Right forelimb (tissue), 1 donor: ENCODE measurements at places on chromosomes 1 and 21.

DNA sequence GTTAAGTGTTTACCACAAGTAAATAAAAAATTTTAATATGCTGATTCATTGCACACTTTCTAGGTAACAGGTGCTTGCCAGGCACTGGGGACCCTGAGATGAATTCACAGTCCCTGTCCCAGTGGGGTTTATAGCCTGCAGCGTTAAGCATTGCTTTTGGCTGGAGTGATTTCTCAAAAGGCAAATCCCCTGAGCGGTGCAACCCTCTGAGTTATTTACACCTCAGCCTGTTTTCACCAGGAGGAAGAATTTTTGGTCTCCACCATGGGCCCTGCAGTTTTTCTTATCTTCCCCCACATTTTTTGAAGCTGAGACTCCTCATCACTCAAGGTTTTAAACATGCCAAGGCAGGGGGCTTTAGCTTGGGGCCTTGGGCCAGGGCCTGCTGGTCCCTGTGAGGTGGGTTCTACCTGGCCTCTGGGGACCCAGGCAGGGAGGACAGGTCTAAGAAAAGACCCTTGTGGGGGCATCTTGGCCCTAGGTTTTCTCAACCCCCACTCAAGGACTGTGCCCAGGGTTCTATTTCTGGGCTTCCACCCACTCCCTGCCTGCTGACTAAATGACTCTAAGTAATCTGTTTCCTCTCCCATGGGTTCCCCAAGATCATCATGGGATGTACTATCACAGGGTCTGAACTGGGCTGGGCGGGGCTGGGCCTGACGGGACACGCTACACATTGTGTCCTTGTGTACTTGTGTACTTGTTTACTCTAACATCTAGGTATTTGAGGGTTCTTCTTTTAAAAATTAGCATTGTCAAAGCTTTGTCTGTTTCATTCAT is 10.2 kb upstream of the CHIT1 start:
- DNase-seq = no peak

DNA sequence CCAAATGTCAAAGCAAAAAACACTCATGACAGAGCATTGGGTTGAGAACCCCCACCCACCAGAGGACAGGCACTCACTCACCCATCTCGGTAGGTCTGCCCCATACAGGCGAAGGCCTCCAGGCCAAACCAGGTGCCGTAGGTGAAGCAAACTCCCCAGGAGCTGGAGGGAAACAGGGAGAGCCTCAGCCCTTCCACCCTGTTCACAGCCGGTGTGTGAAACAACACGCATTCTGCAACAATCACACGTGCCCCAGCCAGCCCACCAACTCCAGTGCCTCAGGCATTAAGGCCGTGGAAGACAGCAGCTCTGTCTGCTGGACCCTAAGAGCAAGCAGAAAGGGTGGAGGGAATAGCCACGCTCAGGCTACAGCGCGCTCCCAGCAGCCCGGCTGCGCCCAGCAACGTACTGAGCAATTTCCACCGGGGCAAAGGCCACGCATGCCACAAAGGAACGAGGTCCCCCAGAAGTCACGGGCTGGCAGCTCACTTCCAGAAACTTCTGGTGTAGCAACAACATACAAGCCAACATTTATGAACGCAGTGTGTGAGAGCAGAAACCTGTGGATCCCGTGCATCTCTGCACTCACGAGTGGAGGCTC is 11.4 kb upstream of the SPATC1L start:
- peak; percentile 20 for DNase-seq

DNA sequence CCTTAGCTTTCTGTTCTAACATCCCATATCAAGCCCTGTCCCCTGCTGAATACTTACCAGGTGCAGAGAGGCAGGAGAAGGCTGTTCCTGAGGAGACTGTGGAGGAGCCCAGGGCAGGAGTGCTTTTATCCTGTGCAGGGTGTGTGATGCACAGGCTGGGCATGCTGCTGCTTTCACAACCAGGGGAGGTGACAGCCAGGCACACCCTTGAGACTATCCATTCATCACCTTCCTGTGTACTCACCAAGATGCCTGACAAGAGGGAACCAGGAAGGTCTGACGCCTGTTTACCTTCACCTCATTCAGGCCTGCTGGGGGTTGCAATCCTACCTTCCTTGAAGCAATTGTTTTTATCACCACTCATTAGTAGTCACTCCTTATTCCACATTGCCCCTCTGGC is at the start of gene LCE3E:
TSS of gene LCE3E (minus strand) at position 100 of the 400 bp plus-strand sequence. CDS start 572 bp downstream, outside the sequence.
- DNase-seq = no peak

GRCh38 chr1:115089420-115090185 is at the start of gene TSPAN2:
Gene TSPAN2, minus strand, starts transcription at chr1:115089503. Its CDS starts 71 bp downstream, at chr1:115089432.
- DNase-seq = no peak

GRCh38 chr1:172402878-172403569 is 17.5 kb upstream of the C1orf105 start:
- DNase-seq = no peak

- no peak for DNase-seq
Observed at GRCh38 chr1:222772996-222773379, 36.0 kb downstream of the FAM177B start.

DNA sequence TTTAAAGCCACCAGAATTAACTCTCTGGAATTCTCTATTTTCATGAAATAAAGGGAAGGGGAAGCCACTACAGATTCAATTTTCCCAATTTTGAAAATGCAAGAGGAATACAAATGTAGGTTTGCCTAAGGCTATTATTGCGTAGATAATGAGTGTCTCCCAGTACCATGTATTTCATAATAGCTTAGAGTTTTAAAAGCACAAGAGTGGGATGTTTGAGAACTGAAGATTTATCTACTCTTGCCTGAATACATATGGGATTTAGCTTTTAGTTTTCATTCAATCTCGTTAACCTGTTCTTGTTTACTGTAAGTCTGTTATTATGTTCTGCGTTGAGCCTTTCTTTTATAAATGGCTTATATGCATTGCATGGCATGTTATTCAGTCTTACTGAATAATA is 795.1 kb downstream of the BRINP3 start:
- no peak for DNase-seq

- DNase-seq = no peak
Observed at GRCh38 chr1:206035027-206035426, 11.3 kb upstream of the CTSE start.

DNA sequence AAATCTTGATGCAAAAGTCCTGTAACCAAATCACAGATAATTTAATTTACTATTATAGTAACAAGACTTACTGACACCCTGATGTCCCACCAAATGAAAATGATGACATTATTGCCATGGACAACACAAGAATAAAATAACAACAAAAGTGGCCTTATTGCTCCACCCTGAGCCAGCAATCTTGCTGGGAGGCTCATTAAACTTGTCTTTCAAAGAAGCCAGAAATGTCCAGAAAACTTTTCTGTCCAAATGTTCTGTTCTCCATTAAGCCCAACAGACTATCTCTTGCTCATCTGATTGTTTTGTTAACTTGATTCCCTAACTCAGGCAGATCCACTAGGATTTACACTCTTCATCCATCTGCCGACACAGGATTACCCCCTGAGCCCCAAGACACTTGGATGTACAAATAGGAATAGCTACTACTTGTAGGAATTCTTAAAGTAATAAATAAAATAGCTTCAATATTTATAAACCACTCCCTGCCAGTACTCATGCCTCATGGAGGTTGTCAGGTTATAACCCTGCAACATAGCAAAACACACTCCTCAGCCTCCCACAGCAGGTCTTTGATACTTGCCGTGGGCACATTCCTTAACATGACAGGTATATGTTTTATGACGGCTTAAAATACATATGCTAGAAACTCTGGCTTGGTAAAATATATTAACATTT is 84.9 kb downstream of the PTPN14 start:
- no peak for DNase-seq

- no peak for DNase-seq
Observed at GRCh38 chr1:224558904-224559303, 57.2 kb upstream of the CNIH3 start.

GRCh38 chr1:219959540-219960203 is 31.3 kb upstream of the SLC30A10 start:
- no peak for DNase-seq

DNA sequence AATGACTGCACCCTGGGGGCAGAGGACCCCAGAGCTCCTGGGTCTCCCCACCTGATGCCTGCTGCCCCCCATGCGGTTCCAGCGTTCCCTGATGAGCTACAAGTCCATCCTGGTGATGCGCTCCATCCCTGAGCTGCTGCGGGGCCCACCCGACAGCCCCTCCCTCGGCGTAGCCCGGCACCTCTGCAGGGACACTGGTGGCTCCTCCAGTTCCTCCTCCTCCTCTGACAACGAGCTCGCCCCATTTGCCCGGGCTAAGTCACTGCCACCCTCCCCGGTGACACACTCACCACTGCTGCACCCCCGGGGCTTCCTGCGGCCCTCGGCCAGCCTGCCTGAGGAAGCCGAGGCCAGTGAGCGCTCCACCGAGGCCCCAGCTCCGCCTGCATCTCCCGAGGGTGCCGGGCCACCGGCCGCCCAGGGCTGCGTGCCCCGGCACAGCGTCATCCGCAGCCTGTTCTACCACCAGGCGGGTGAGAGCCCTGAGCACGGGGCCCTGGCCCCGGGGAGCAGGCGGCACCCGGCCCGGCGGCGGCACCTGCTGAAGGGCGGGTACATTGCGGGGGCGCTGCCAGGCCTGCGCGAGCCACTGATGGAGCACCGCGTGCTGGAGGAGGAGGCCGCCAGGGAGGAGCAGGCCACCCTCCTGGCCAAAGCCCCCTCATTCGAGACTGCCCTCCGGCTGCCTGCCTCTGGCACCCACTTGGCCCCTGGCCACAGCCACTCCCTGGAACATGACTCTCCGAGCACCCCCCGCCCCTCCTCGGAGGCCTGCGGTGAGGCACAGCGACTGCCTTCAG is 35.5 kb downstream of the TRIM11 start:
- DNase-seq = peak; percentile 34

GRCh38 chr1:5828308-5828935 is 163.8 kb downstream of the NPHP4 start:
- DNase-seq = no peak

DNA sequence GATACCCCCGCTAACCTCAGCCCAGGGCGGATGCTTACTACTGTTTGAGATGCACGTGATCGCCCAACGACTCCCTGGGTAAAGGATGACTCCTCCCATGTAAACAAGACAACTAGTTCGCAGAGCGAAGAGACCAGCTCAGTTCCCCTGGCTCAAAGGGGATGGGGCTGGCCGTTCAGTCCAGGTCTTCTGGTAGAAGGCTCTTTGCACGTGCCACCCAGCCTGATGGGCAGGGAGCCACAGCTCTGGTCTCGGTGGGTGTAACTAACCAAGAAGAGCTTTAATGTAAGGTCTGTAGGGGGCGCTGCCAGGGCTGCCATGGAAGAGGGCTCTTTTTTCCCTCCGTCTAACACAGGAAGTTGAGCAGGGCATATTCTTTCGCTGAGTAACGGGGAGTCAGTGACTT is 49.4 kb upstream of the PARP1 start:
- no peak for DNase-seq

DNA sequence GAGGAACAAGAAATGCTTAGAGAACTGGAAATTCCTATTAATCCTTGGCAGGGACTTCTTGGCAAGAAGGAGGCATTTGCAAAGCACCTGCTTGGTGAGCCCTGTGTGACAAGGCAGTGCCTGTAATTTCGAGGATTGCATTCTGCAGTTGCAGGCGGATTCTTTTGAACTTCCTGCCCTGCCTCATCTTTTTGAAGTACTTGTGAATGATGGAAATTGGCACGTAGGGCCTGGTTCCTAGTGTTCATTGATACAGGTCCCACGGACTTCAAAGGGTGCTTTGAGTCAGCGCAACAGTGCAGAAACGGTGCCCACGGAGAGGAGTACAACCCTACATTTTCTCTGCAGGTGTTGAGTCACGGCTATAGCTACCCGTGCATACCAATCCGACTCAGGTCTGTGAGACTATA is 6.4 kb downstream of the HUNK start:
- DNase-seq = no peak

GRCh38 chr1:207017615-207018559 is 14.7 kb downstream of the C1orf116 start:
- DNase-seq = no peak

- no peak for DNase-seq
Observed at GRCh38 chr1:227855687-227856086, 40.2 kb downstream of the PRSS38 start.

DNA sequence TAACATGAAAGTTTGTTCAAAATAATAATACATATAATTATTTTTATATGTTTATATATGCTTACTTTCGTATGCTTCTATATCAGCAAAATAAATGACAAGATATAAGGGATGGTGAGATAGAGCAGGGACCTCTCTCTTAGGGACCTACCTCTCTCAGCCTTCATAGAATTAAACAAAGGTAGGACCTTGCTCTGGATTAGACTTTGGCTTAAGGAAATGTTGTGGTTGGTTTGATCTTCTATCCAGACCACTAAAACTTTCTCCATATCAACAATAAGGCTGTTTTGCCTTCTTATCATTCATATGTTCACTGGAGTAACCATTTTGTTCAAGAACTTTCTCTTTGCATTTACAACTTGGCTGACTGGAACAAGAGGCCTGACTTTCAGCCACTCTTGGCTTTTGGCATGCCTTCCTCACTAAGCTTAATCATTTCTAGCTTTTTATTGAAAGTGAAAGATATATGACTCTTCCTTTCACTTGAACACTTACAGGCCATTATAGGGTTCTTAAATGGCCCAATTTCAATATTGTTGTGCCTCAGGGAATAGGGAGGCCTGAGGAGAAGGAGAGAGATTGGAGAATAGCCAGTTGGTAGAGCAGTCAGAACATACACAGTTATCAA is 14.4 kb downstream of the FRRS1 start:
- no peak for DNase-seq

DNA sequence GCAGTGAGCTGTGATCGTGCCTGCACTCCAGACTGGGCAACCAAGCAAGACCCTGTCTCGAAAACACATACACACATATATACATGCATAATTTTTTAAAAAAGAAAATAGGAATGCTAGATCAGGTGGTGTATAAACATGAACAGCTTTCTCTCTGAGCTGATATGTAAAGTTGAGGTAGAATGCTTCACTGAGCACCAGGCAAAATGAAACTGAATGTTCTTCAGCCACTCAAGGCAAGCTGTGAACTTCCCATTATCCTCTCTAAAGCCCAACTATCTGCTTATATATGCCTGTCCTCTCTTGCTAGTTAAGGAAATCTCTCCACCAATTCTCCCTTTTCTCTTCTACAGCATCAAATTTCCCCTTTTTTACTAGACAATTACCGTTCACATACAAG is 93.0 kb downstream of the NUF2 start:
- no peak for DNase-seq

DNA sequence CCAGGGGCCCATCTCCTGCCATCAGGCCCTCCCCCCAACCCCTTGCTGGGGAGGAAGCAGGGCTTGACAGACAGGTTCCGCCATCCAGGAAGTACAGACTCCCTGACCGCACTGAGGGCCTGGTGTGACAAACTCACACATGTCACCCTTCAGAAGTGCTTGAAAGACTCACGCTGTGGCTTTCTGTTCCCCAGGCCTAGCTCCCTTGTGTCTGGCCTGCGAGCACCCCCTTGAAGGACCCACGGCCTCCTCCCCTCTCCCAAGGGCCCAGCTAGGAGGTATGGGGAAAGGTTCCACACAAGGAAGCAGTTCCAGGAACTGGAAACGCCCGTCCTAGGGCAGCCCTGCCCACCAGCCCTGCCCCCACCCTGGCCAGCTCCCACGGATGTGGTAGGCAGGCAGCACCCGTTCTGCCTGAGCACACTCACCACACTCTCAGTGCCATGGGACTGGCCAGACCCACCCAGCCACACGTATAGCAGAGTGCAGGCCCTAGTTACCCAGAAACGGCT is 26.7 kb downstream of the SLC2A1 start:
- peak; percentile 55 for DNase-seq

GRCh38 chr1:179318491-179318890 is 24.9 kb downstream of the SOAT1 start:
- no peak for DNase-seq
